Mucosa of gallbladder (tissue), 1 donor: ENCODE measurements at places on chromosomes 13 and 19.

- DNase-seq = no peak
Measured at GRCh38 chr13:26853323-26853722, 92.7 kb upstream of the GPR12 start.

DNA sequence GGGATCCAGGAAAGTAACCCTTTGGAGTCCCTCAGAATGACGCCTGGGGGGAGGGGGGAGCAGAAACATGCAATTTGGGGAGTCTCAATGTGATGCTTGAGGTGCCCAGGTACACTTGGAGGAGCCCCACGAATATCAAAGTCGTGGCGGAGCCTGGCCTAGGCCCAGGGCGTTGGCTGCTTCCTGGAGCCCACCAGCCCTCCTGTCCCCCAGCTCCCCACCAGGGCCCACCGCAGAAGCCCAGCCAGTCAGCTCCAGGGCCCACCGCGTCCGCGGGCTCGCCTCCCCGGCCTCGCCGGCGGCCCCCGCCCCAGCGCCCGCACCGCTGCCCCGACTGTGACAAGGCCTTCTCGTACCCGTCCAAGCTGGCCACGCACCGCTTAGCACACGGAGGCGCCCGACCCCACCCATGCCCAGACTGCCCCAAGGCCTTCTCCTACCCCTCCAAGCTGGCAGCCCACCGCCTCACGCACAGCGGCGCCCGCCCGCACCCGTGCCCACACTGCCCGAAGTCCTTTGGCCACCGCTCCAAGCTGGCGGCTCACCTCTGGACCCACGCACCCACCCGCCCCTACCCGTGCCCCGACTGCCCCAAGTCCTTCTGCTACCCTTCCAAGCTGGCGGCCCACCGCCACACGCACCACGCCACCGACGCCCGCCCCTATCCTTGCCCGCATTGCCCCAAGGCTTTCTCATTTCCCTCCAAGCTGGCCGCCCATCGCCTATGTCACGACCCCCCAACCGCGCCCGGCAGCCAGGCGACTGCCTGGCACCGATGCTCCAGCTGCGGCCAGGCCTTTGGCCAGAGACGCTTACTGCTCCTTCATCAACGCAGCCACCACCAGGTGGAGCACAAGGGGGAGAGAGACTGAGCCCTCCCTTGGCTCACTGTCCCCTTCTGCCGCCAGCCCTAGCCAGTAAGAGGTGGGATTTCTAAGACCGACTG, 2.1 kb downstream of the ZNF575 start:
- DNase-seq = peak; percentile 49

- no peak for DNase-seq
Measured at GRCh38 chr13:82625717-82626116, 1256.6 kb downstream of the SLITRK1 start.

DNA sequence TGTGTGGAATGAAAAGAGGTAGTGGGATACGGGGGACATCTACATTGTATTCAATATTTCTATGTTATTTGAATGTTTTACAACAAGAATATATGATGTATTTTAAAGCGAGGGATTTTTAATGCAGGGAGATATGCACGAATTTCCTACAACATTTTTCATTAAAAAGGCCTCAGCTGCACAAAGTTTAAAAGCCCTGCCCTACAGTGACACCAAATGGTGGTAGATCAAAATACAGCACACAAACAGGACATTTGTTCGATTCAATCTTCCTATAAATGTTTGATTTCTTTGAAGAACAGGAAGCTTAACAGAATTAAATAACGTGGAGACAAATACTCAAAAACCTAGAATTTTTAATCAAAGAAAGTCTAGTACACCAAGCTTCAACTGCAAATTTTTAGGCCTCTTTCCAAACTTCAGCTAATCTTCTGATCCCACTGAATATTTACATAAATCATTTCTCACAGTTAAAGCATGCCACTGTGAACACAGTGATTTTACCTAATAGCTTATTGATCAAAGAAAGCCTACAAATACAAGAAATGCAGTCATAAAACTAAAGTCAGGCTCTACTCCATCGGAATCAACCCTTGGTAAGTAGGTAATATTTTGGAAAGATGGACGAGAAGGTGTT, 257.2 kb downstream of the DIAPH3 start:
- no peak for DNase-seq

- no peak for DNase-seq
Measured at GRCh38 chr19:5109560-5109959, 140.6 kb downstream of the KDM4B start.

- DNase-seq = no peak
Measured at GRCh38 chr19:42175952-42176648, 41.4 kb downstream of the DEDD2 start.

DNA sequence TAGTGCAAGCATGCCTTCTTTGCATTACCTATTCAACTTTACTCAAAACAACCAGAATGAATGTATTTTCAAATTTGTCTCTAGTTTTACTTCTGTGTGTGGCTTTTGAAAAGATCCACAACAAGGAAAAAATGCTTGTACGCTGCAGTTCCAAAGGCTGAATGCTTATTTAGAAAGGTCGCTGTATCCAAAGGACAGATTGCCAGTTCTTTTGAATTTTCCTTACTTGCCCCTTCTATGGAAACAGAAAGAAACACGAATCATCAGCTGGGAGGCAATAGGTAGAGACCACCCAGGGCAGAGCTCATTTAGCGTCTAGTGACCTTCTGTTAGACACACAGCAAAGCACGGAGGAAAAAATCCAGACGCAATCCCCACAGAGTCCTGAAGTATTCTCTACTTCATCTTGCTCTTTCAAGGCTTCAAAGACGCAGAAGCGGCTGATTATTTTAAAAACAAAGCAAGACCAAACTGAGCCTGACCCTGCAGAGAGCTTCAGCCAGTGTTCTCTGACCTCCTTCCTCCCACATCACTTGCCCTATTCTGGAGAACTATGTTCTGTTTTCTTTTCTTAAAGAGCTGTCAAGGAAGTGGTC, 674.6 kb upstream of the SGCG start:
- DNase-seq = peak; percentile 14

DNA sequence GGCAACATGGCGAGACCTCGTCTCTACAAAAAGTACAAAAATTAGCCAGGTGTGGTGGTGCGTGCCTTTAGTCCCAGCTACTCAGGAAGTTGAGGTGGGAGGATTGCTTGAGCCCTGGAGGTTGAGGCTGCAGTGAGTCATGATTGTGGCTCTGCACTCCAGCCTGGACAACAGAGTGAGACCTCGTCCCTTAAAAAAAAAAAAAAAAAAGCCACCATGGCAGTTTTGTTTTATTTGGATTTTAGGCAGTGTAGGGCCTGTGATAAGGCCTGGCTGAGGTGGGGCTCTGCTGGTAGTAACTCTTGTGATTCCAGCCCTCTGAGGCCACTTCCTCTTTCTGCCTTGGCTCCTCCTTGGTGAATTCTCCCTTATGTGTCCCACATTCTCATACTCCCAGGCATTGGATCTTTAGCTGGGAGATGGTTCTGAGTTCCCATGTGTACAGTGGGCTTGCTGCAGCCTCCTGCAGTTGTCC, 39.2 kb downstream of the GATAD2A start:
- DNase-seq = no peak

- no peak for DNase-seq
Measured at GRCh38 chr19:45920458-45920857, 5.9 kb upstream of the NANOS2 start.

- no peak for DNase-seq
Measured at GRCh38 chr19:45464852-45465441, 2.8 kb upstream of the FOSB start.
